ENCODE measurements at places on chromosomes 11 and 22.

- DNase-seq: no peak
Measured at GRCh38 chr22:26182723-26183122, 13.5 kb downstream of the SEZ6L start.

- peak; percentile 22 for DNase-seq
Measured at GRCh38 chr11:33722590-33723234, 13.5 kb downstream of the CD59 start.

DNA sequence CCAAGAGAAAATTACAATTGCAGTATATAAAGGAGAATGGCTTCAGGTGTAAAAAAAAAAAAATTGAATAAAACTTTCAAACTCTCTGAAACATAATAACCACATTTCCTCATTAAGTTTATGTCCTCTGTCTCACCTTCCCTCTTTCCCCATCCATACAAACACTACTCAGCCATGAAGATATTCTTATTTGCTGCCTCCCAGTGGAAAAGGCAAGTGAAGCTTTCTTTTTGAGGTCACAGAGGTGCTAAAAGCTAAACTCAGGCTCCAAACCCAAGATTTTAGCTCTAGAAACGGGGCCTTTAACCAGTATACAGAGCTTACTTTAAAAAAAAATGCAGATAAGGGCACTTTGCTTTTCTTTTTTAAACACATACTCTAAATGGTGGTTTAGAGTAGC lies 1568.5 kb downstream of the FAM181B start:
- DNase-seq: no peak

GRCh38 chr11:96324912-96325311 lies 18.1 kb downstream of the MAML2 start:
- no peak for DNase-seq

DNA sequence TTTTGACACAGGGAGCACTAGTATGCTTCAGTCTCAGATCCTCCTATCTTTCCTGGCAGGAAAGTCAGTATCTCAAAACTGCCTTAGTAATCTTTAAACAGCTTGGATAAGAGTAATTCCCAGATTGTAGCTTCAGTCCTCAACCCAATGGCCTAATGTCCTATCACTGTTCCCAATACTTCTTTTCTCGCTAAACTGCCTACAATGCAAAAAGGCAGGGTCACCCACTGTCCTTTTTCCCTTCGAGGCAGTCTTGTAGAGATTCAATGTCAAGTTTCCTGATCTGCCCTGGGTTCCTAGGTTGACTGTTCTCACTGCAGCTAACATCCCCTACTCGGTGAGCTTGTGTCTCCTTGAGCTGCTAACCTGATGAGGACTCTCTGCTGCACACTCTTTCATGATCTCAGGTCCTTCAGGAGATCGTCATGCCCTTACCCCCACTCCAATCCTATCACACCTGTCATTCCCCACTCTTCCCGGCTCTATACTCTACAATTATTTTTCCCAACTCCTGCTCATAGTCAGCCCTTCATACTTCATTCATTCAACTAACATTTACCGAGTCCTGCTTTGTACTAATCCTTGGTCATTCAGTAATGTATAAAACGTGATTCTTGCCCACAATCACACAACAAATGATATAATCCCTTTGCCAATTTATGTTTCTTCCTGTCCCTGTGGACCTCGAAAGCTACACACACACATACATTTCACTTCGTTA lies 904 bp downstream of the C2CD3 start:
- DNase-seq: no peak

Measured in CD4-positive, alpha-beta T cell treated with Interleukin-1 beta for 1 hour (primary cell).